ENCODE measurements at places on chromosomes 1 and 21. TPM values are rescaled to one million over a fixed set of nuclear protein-coding genes. Genes with fewer than 3 reads are reported as not detected.

The CLCA4 gene
- not detected for total RNA-seq

The F11R gene
- 13.5 TPM for total RNA-seq

The BEND5 gene
- total RNA-seq, result 3.0 TPM

The RBM8A gene
- 354 TPM for total RNA-seq

DNA sequence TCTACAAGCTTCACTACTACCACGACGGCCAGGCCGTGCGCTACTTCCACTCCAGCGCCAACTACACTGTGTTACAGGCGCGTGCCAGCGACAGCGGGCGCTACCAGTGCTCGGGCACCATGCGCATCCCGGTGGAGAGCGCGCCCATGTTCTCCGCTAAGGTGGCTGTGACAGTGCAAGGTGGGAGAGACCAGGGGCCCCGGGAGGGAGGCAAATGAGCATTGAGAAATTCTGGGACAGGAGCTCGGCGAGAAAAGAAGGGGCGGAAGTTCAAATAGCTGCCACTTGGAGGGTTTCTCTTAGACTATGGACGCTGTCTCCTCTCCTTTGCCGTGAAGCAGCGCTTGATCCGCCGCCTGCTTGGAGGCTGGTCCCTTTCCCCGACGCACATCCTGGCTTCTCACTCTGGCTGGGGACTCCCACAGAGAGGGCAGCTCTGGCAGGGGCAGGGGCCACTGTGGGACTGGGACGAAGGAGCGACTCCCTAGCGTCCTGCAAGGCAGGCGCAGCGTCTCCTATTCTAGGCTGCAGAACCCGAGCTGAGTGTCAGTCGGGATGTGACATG is 4.6 kb downstream of the FCRLB start:
- H3K27me3 ChIP-seq, result peaks cover 65% of the 10 kb centered on the region
- H3K36me3 ChIP-seq, result peaks cover 6% of the 10 kb centered on the region
- peak overlapping the region; percentile 64 for H3K27ac ChIP-seq
- H3K4me1 ChIP-seq, result peaks cover 50% of the 10 kb centered on the region
- peak; percentile 8 for DNase-seq

GRCh38 chr1:167263819-167264464 is 43.3 kb downstream of the POU2F1 start:
- H3K4me3 ChIP-seq, result no peak overlapping the region
- H3K27ac ChIP-seq, result no peak overlapping the region
- H3K36me3 ChIP-seq, result no peaks in the 10 kb centered on the region

DNA sequence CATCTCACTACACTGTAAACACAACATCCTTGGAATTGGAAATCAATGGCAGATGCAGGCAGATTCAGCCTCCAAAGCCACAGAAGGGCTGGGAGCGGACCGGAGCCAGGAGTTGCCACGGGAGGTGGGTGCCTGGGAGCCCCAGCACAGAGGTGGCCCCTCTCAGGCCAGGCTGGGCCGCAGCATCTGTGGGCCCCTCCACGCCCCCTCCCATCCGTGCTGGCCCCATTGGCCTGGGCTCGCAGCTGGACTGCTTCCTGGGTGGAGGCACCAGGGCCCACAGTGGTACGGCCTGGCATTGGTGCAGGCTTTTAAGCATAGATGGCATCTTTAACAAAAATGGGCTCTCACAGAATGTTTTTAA is 64.2 kb downstream of the SLX9 start:
- no peak for DNase-seq
- no peak overlapping the region for H3K27ac ChIP-seq
- no peak overlapping the region for H3K4me3 ChIP-seq
- peaks cover 20% of the 10 kb centered on the region for H3K27me3 ChIP-seq
- no peaks in the 10 kb centered on the region for H3K36me3 ChIP-seq

GRCh38 chr21:46035809-46036695 is 54.5 kb downstream of the COL6A1 start:
- DNase-seq, result no peak
- H3K36me3 ChIP-seq, result no peaks in the 10 kb centered on the region
- no peaks in the 10 kb centered on the region for H3K27me3 ChIP-seq
- no peak overlapping the region for H3K4me3 ChIP-seq
- H3K27ac ChIP-seq, result no peak overlapping the region

DNA sequence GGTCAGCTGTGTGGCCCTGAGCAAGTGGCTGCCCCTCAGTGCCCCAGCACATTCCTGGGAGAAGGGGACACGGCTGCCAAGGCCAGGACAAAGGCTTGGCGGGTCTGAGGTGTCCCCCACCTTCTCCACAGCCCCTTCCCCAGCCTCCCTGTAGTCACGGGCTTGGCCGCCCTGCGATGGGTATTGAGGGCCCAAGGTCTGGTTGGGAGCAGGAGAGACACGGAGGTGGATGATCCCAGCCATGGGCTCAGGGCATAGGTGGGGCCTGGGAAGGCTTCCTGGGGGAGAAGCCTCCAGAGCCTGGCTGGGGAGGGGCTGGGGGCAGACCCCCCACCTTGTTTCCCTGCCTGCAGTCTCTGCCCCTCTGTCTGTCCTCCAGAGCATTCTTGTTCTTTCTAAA is 27.0 kb downstream of the TTC39A start:
- H3K36me3 ChIP-seq, result no peaks in the 10 kb centered on the region
- H3K27me3 ChIP-seq, result no peaks in the 10 kb centered on the region
- H3K27ac ChIP-seq, result no peak overlapping the region
- H3K4me3 ChIP-seq, result no peak overlapping the region

DNA sequence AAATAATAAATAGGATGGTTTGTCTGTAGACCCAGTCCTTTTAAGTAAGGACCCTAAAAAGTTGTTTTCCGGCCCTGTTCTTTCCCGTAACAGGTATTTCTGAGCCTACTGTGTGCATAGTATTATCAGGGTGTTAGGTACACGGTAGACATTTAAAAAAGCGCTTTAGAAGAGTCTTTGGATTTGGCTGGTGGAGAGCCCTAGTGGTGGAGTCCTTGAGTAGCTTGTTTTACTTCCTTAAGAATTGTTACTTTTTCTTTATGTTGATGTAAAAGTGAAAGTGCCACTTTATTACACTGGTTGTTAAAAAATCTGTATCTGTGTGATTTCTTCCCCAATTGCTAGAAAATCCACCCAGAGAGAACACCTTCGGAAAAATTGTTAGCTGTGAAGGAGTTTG is 36.8 kb downstream of the SMYD2 start:
- no peak for DNase-seq
- H3K4me3 ChIP-seq, result no peak overlapping the region
- peaks cover 7% of the 10 kb centered on the region for H3K36me3 ChIP-seq
- no peaks in the 10 kb centered on the region for H3K27me3 ChIP-seq

GRCh38 chr1:8448911-8449661 is 131.2 kb downstream of the SLC45A1 start:
- H3K36me3 ChIP-seq, result peaks cover 11% of the 10 kb centered on the region
- H3K4me1 ChIP-seq, result peaks cover 14% of the 10 kb centered on the region
- DNase-seq, result no peak
- no peak overlapping the region for H3K4me3 ChIP-seq
- H3K27ac ChIP-seq, result no peak overlapping the region
- no peaks in the 10 kb centered on the region for H3K27me3 ChIP-seq

DNA sequence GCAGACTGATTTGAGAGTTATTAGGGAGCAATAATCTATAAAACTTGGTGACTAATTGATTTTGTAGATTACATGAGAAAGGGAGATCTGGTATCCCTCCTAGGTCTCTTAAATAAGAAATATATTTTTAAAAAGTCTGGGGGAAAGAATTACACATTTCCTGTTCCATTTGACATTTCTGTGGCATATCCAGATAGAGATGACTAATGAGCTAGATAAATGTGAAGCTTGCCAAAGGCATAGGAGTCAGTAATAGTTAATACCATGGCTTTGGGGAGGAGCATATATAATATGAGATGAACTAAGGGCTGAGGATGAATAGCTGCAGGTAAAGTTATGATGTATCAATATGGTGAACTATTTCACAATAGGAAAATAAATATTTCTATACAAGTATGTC is 663.7 kb downstream of the PTPRC start:
- H3K27ac ChIP-seq, result no peak overlapping the region
- no peak for DNase-seq
- H3K4me3 ChIP-seq, result no peak overlapping the region

- DNase-seq, result no peak
- no peak overlapping the region for H3K27ac ChIP-seq
- no peaks in the 10 kb centered on the region for H3K27me3 ChIP-seq
- no peaks in the 10 kb centered on the region for H3K36me3 ChIP-seq
These were observed 436.9 kb downstream of the PRDM2 start for GRCh38 chr1:14136881-14137280.

DNA sequence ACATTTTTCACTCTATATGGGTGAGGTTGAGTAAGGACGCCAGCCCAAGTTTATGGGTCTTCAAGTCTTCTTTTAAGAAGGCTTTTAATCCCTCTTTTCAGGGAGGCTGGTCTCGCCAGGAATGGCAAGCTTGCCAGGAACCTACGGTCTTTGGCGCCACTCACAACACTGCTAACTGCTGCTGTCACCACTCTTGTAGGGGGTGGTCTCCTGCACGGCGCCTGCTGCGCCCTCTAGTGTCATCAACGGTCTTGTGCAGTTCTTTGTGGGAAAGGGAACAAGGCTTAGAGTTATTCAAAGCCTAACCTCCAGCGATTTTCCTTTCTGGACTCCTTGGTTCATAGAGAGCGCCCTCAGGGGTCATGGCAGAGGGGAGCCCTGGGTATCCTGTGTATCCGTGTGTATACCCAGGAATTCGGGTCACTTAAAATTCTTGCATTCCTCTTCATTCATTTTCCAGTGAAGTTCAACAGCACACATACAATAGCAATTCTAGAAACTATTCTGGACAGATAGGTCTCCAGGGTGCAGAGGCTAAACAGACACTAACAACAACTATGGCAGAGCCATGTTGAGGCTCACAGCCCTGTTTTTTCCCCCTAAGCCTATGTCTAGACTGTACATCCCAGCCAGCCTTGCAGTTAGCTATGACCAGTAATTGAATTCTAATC is 392.8 kb upstream of the CAMK1G start:
- DNase-seq, result no peak
- H3K27me3 ChIP-seq, result no peaks in the 10 kb centered on the region
- no peak overlapping the region for H3K27ac ChIP-seq
- H3K4me1 ChIP-seq, result no peaks in the 10 kb centered on the region

GRCh38 chr1:113983391-113983790 is 4.1 kb downstream of the OLFML3 start:
- no peak overlapping the region for H3K4me3 ChIP-seq
- H3K4me1 ChIP-seq, result peaks cover 8% of the 10 kb centered on the region
- no peaks in the 10 kb centered on the region for H3K27me3 ChIP-seq
- H3K27ac ChIP-seq, result no peak overlapping the region
- H3K36me3 ChIP-seq, result peaks cover under 1% of the 10 kb centered on the region
- DNase-seq, result no peak

DNA sequence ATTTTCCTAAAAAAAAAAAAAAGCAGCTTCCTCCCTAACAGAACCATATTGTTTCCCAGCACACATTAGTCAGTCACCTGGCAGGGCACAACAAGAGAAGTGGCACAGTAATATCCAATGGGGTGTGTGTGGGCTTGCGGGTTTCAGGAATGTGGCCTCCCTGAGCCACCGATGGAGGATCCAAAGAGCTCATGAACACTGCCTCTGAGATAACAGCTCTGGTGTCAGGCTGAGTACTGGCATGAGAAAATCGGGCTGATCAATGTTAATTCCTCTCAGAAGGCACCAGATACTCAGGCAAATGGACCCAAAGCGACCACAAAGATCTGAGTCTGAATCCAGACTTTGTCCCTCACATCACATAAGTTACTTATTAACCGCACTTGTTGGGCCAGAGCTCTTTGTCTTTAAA is 2.2 kb upstream of the LYPD8 start:
- no peak for DNase-seq
- no peaks in the 10 kb centered on the region for H3K36me3 ChIP-seq
- H3K27me3 ChIP-seq, result no peaks in the 10 kb centered on the region
- no peaks in the 10 kb centered on the region for H3K4me1 ChIP-seq

GRCh38 chr1:159991513-159991912 is 37.5 kb upstream of the SLAMF9 start:
- peak; percentile 7 for DNase-seq
- H3K4me1 ChIP-seq, result peaks cover 11% of the 10 kb centered on the region

DNA sequence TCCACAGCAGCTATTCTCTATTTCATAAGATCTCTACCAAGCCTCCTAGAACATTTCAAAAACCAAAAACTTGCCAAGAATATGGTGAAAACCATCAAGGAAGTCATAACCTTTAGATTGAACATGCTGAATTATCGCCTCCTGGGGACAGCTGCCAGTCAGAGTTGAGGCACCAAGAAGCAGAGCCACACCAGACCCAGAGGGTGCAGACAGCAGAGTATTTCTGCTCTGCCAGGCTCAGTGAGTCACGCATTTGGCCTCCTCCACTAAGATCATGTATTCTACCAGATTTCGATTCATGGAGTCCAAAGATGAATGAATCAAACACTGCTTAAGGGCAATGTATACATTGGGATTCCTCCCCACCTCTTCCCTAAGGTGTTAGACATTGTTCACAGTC is 2.1 kb downstream of the F3 start:
- peaks cover 20% of the 10 kb centered on the region for H3K4me1 ChIP-seq
- H3K4me3 ChIP-seq, result no peak overlapping the region
- no peaks in the 10 kb centered on the region for H3K36me3 ChIP-seq
- DNase-seq, result no peak

- peaks cover 12% of the 10 kb centered on the region for H3K27me3 ChIP-seq
- no peak overlapping the region for H3K27ac ChIP-seq
- H3K36me3 ChIP-seq, result no peaks in the 10 kb centered on the region
- H3K4me1 ChIP-seq, result no peaks in the 10 kb centered on the region
- H3K4me3 ChIP-seq, result no peak overlapping the region
These were observed 15.9 kb upstream of the TINAGL1 start for GRCh38 chr1:31560394-31560793.

- peaks cover 97% of the 10 kb centered on the region for H3K36me3 ChIP-seq
- H3K4me3 ChIP-seq, result peak overlapping the region; percentile 84
- peaks cover 3% of the 10 kb centered on the region for H3K27me3 ChIP-seq
- peak overlapping the region; percentile 100 for H3K27ac ChIP-seq
These were observed 10.3 kb downstream of the CD2 start for GRCh38 chr1:116764466-116764898.

- no peak overlapping the region for H3K4me3 ChIP-seq
- no peaks in the 10 kb centered on the region for H3K27me3 ChIP-seq
- no peak overlapping the region for H3K27ac ChIP-seq
These were observed 285.3 kb upstream of the VAMP3 start for GRCh38 chr1:7485826-7486225.

GRCh38 chr1:28927648-28928313 is 13.4 kb downstream of the EPB41 start:
- H3K4me1 ChIP-seq, result peaks cover 50% of the 10 kb centered on the region
- peaks cover 7% of the 10 kb centered on the region for H3K36me3 ChIP-seq
- peak overlapping the region; percentile 59 for H3K4me3 ChIP-seq
- peak overlapping the region; percentile 84 for H3K27ac ChIP-seq

GRCh38 chr1:10117865-10118264 is 85.1 kb downstream of the UBE4B start:
- no peak for DNase-seq
- no peak overlapping the region for H3K27ac ChIP-seq
- H3K36me3 ChIP-seq, result peaks cover 9% of the 10 kb centered on the region
- no peaks in the 10 kb centered on the region for H3K27me3 ChIP-seq
- no peak overlapping the region for H3K4me3 ChIP-seq

- H3K27me3 ChIP-seq, result peaks cover 22% of the 10 kb centered on the region
- no peaks in the 10 kb centered on the region for H3K36me3 ChIP-seq
These were observed 11.7 kb downstream of the KIF26B start for GRCh38 chr1:245166471-245166885.

- no peaks in the 10 kb centered on the region for H3K27me3 ChIP-seq
- peaks cover 16% of the 10 kb centered on the region for H3K36me3 ChIP-seq
- peak; percentile 29 for DNase-seq
These were observed 3.9 kb downstream of the JAK1 start for GRCh38 chr1:64962441-64962840.

Measured in activated T-helper 1 cell treated with anti-CD3 and anti-CD28 coated beads, Interleukin-12 subunit alpha, Interleukin-12 subunit beta, Interleukin-2, Interleukin-4 antibody, amounts not matched to agents 30 ng/mL and 10 ng/mL and 1 ng/mL, durations not matched to agents 14 hours and 24 hours and 36 hours (primary cell).